Midbrain (tissue), 1 donor: ENCODE measurements at places on chromosomes 6 and 20.

DNA sequence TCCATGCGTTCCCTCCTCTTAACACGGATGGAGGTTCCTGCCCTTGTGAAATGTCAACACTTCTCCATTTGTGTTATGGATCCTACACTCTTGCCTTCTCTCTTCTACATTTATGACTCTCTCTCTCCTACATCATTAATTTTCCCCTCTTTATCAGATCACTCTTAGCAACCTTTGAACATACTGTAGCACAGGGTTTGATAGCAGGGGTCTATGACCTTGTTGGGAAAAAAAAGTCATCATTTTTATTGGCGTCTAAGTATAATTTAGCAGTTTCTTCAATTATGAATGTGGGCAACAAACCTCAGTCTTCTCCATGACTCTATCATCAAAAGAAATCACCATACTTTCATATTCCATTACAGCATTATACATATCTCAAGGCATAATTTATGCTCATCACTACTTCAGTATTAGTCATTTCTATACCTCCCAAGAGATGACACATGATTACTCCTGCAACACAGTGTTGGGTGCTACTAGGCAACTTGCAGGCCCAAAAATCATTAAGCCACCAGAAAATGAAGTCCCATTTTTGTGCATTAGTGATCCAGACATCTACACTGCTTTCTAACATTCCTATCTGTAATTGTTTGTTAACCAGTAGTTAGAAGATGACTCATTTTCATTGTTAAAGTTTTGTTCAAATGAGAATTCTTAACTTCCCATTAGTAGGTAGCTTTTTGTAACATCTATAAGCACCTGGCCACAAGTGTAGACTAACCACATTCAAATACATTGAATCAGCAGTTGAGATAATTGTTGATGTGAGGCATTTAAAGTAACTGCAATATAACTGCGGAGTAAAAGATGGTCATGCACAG is 9.5 kb downstream of the CYP39A1 start:
- DNase-seq = no peak

DNA sequence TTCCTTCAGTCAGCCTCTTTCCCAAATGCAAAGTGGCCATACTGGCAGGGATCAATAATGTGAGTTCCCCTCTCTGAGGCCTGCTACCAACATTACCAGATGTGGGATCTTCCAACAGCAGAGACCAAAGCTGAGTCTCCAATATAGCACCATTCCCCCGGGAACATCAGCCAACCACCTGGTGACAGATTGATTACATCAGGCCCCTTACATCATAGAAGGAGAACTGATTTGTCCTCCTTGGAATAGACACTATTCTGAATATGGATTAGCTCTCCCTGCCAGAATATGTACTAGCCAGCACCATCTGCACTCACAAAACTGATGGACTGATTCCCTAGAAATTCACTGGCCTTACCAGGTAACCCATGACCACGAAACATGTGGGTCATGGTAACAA is 61.9 kb upstream of the CARMIL1 start:
- DNase-seq = no peak

DNA sequence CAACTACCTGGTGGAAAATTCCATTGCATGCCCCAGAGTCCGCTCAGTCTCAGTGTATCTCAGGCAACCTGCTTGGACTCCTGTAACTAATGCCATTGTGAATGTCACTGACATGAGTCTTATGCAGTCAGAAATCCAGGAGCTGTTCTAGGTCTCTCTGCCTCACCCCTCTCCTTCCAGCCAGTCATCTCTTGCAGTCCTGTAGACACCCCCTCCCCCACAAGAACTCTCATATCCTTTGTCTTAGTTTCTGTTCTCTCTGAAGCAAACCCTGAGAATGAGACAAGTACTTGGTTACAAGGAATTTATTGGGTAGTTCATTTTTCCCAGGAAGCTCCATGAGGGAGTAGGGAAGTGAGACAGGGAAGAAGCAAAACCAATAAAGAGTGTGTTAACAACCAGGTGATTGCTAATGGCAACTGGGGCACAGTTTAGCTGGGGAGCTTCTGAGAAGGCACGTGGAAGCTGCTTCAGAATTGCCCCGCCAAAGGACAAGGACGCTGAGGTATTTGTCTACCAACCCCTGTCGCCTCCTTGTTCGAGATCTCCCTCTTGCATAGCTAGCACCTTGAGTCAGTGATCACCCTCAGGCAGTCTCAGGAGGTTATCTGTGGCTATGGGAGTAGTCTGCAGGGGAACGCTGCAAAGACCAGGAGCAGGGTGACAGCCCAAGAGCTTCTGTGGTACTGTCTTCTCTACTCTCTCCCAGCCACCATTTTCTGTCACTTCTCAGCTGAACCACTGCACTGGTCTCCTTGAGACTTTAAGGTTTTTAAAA is 911.4 kb upstream of the FLRT3 start:
- DNase-seq = no peak

DNA sequence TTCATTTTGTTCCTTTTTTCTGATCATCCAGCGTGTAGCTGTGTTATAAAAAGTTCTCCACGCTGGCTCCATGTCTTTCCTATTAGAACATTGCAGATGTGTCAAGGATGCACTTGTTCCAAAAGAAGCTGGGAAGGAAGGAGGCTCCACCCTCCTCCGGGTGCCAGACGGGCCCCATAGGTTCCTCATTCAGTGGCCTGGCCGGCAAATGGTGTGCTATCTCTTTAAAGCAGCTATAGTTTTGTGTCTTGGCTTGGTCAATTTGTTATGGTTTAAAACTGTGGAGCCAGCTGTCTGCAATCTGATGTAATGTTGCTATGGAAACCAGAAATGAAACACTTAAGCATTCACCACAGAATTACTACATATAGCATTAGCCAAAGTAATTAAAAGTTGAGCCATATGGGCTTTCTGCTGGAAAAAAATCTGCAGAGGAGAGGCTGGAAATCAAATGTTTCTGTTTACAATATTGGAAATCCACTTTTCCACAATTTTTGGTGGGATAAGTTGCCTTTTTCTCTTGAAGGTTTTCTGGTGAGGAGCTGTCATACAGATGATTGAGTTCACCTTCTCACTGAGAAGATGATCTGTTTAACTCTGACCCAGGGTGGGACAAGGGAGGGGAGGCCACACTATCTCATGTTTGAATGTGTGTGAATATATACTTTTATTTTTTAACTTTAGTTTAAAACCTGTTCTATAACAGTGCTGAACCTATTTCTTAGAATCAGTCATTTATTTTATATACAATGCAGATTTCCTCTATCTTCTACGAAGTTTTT is 167.4 kb downstream of the SASH1 start:
- no peak for DNase-seq

GRCh38 chr6:29736563-29736962 is 13.3 kb downstream of the HLA-F start:
- DNase-seq = no peak
